T-helper 2 cell (primary cell): ENCODE measurements at places on chromosomes 3 and 15.

DNA sequence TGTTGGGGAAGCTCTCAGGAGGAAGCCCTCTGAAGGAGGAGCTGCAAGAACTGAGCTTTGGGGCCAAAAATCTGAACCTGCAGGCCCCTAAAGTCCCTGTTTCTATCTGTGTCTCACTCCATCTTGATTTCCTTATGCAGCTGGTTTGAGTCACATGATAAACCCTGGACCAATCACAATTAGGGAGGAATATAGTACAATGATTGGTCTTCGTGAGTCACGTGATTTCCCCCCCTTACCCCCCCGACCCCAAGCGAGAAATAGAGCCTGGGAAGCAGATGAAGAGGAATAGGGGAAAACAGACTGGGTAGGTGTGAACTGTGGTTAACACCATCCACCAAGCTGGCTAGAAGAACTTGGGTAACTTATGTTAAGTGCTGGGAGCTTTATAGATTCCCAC lies 12.9 kb downstream of the CRABP1 start:
- DNase-seq, result no peak

- no peak for DNase-seq
These were observed 126.5 kb upstream of the DLG1 start for GRCh38 chr3:197424674-197425484.

- no peak for DNase-seq
These were observed 592.4 kb downstream of the DIPK2A start for GRCh38 chr3:144564011-144564410.

GRCh38 chr3:101976473-101976872 lies 127.2 kb downstream of the NFKBIZ start:
- DNase-seq, result no peak

GRCh38 chr15:94081829-94082228 lies 149.5 kb upstream of the MCTP2 start:
- DNase-seq, result no peak

GRCh38 chr3:128195802-128196201 lies 42.5 kb downstream of the EEFSEC start:
- DNase-seq, result no peak

- DNase-seq, result no peak
These were observed 10.3 kb downstream of the RASGRP1 start for GRCh38 chr15:38554354-38554753.

DNA sequence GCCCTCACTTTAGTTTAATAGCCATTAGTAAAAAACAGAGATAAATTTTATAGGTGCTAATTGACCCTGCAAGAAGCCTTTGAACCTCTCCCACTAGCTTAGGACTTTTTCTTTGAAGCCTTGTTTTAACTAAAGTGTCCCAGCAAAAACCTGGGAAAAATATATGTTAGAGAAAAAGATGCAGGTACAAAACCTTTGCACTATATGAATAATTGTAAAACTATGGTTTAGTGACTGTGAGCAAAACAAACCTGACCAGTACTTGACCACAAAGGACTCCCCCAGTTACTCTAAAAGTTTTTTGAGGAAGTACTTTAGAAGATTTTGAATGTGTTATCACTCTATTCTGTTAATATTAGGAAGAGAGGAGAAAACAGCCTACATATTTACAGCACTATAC lies 123.3 kb upstream of the TP63 start:
- DNase-seq, result no peak

DNA sequence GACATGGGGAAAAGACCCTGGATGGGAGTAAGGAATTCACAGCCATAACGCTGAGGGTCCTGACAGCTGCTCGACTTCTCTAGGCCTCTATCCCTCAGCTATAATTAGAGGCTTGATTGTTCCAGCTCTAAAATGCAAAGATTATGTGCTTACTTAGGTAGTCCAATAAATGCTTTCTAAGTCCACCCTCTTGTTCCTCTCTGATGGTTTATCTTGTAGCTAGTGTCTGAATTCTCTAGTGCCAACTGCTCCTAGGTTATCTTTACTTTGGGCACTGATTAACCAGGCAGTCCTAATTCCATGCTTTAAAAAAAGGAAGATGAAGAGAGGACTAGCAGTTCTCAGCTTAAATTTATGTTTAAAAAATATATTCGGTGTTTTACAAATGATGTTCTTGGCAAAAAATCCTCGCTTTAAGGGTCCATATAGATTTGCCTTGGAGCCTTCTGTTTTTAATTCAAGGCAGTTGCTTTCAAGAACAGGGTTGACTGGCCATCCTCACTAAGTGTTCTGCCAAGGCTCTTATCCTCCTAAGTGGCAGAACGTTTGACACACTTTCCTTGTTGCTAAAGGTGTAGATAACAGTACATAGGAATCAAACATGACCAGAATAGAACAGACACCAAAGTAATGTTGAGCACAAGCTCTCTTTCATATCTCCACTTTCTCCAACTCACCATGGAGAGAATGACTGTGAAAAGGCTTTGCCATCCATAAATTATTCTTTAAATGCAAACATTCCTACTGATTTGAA lies 60.6 kb downstream of the THRB start:
- DNase-seq, result no peak

- no peak for DNase-seq
These were observed 158.8 kb upstream of the IQSEC1 start for GRCh38 chr3:13231781-13232666.

DNA sequence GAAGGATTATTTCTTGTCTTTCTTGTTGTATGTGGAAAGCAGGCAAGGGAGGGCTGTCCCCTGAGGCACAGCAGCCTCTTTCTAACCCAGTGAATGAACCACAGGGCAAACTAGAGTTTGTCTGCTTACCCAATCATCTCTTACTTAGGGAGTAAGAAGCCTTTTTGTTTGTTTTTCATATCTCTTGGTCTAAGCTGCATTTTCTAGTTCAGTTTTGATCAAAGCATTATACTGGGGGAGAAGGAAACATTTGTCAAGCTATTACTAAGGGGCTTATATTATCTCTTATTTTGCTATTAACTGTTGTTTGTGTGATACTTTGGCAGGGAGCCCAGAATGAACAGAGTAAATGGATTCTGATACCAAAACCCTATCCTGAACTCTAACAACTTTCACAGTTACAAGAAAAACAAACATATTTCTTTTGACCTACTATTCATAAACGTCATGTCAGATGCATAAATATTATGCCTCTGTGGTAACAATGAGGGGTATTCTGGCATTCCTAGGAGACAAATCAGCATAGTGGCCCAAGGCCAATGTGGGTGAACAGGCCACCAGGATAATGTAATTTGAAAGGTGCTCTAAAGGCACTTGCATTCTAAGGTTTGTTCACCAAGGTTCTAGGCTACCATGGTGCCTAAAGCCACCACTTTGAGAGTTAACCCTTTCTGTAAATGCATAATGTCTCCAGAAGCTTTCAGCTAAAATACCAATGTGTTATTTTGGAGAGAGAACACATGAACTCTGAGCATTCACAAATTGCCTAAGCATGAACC lies 271.6 kb upstream of the ZPLD1 start:
- peak; percentile 22 for DNase-seq

- no peak for DNase-seq
These were observed 267.8 kb upstream of the C2CD4B start for GRCh38 chr15:62432702-62433398.

DNA sequence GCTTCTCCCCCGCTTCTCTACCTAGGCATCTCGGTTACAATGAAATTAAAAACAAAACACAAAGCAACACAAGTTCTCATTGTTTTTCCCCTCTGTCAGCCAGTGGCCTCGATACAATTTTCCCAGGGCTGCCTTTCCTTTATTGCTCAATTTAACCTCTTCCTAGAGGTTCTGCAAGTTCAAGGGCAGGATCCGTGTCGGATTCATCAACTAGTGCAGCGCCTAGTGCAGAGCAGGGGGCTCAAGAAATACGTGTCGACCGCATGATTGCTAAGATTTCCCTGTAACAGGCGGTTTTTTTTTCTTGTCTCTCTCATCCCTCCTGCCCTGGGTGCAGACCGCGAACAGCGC lies 1.4 kb upstream of the BHLHE40 start:
- no peak for DNase-seq

DNA sequence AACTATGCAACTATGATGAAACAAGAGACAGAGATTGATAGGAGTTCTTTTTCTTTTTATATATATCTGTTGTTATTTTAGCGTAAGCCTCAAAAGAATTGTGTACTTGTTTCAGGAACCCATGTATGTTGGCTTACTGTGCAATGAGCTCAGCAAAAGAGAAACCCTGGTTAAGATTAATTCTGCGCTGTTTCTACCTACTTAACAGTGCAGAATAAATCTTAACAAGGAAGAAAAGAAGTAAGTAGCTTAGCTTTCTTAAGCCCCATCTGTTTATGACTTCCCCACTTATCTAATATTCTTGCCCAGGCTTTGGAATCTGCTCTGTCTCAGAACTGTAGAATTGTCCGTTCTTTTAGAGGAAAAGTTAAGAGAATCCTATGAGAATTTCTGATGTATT lies 27.4 kb downstream of the ECT2 start:
- no peak for DNase-seq

DNA sequence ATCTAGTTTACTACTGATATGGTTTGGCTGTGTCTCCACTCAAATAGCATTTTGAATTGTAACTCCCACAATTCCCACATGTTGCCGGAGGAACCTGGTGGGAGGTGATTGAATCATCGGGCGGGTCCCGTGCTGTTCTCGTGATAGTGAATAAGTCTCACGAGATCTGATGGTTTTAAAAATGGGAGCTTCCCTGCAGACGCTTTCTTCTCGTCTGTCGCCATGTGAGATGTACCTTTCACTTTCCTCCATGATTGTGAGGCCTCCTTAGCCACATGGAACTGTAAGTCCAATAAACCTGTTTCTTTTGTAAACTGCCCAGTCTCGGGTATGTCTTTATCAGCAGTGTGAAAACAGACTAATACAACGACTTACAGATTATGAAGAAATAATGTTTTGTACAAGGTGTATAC lies 35.6 kb upstream of the PYDC2 start:
- DNase-seq, result no peak

- no peak for DNase-seq
These were observed 62.7 kb upstream of the OSTN start for GRCh38 chr3:191136347-191136746.

- no peak for DNase-seq
These were observed 45.7 kb downstream of the TMEM44 start for GRCh38 chr3:194587438-194587931.

GRCh38 chr3:64079369-64080150 lies 56.3 kb upstream of the PSMD6 start:
- DNase-seq, result no peak

GRCh38 chr3:5035113-5035512 lies 55.9 kb downstream of the BHLHE40 start:
- no peak for DNase-seq

DNA sequence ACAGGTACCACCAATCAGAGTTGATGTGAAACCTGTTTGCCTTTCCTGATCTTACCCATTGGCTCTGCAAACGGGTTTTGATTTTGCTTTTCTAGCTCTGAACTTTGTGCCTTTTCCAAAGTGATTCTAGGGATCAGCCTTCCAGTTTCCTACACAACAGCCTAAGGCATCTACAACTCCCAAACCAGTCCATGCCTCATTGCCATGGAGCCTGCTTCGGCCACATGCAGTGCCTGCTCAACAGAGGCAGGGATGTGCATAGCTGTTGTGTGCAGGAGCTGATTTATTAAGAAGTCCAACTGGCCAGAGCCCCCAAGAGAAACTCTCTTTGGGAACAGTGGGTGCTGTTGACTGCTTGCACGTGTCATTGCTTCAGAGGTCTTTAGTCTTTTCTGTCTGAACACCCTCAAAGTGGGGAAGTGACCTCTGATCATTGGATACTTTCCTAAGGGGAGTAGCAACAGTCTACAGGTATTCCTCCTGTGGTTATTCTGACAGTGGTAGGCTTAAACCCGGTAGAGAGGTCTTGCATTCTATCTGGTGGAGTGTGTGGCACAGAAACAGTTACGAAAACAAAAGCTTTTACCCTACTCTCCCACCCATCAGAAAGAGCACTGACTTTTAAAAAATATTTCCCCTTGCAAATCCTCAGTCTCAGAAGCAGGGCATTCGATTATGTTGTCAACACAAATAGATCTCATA lies 36.6 kb upstream of the THSD4 start:
- no peak for DNase-seq

DNA sequence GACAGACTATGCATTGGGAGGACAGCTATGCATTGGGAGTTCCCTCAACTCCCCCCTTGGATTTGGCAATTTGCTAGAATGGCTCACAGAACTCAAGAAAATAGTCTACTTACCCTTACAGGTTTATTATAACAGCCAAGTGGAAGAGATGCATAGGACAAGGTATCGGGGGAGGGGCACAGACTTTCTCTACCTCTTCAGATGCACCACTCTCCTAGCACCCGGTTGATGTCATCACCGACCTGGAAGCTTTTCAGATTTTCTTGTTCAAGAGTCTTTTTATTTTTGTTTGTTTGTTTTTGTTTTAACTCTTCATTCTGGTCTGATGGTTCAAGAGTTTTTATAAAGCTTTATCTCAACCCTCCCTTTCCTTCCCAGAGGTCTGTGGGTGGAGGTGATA lies 20.7 kb upstream of the ADAMTS9 start:
- no peak for DNase-seq
